Mesenteric fat pad (tissue), 1 donor: ENCODE measurements at places on chromosomes 4 and X. TPM values are rescaled to one million over a fixed set of nuclear protein-coding genes. Genes with fewer than 3 reads are reported as not detected.

Gene HTRA3
- 58.5 TPM for total RNA-seq

GRCh38 chrX:84144281-84144680, 43.7 kb downstream of the RPS6KA6 start:
- DNase-seq = no peak

GRCh38 chr4:14928035-14928434, 74.2 kb upstream of the CPEB2 start:
- DNase-seq = no peak

Gene TCEAL5
- not detected for total RNA-seq

- no peak for DNase-seq
Observed at GRCh38 chr4:148539387-148539786, 97.2 kb upstream of the NR3C2 start.

GRCh38 chr4:158578476-158578875, 56.8 kb downstream of the RXFP1 start:
- no peak for DNase-seq

DNA sequence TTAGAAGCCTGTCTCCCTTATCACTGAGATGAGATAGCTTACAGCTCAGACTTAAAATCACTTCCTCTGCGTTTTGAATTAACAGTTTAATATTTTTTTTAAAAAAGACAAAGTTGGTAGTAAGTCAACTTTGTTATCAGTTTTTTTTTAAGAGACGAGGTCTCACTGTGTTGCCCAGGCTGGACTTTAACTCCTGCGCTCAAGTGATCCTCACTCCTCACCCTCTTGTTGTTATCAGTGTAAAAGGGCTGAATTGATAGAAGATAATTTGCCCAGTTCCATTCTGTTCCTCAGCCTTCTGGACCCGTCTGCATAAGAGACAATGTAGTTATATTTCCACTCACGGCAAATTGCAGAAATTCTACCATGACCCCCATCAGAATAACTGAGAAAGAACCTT, 245.4 kb downstream of the DCTD start:
- no peak for DNase-seq

Gene RAB41
- not detected for total RNA-seq

DNA sequence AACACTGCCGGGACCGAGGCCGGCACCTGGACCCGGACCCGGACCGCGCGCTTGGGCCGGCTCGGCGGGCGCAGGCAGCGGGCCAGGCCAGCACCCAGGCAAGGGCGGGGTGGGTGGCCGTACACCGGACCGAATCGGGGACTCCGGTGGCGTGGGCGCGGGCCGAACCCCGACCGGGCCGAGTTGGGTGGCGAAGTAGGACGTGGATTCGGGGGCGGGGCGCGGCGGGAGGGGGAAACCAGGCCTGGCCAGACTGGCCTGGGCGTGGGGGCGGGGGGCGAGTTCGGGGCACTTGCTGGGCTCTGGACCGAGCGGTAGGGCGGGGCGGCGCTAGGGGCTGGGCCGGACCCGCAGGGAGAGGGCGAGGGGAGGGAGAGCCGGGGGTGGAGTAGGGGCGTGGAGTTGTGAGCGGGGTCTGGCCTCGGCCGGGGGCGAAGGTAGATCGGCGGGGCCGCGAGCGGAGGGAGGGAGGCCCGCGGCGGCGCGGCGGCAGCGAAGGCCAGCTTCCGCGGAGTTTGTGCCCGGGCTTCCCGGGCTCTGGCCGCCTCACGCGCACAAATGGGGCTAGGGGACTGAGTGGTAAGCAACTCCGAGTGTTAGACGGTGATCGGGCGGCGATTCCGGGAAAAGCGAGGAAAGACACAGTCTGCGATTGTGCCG, 1.8 kb upstream of the BCORL1 start:
- DNase-seq = peak; percentile 90

- DNase-seq = no peak
Observed at GRCh38 chrX:115413246-115413878, 123.8 kb downstream of the LUZP4 start.

DNA sequence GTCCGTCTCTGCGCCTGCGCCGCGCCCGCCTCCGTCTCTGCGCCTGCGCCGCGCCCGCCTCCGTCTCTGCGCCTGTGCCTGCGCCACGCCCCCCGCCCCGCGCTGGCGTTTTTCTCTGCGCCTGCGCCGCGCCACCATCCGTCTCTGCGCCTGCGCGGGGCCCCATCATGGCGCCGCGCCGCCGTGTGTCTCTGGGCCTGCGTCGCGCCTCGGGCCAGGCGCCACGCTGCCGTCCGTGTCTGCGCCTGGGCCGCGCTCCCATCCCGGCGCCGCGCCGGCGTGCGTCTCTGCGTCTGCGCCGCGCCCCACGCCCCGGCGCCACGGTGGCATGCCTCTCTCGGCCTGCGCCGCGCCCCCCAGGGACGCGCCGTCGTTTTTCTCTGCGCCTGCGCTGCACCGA, 51.8 kb upstream of the DUX4 start:
- no peak for DNase-seq

DNA sequence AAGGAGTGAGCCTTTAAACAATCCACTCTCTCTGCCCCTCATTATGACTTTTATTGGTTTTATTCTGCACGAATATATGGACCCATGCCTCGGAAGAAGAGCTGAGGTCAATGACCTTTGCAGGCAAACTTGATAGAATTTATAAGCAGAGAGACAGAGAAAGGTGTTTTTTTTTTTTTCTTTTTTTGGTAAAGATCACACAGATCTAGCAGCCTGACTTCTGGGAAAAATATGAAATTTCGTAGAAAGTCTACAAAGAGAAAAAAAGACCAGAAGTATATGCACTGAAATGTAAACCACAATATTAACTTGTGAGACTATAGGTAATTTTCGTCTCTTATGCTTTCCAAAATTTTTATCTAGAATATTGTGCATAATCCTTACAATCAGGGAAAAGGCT, 61.6 kb downstream of the LEF1 start:
- DNase-seq = no peak

DNA sequence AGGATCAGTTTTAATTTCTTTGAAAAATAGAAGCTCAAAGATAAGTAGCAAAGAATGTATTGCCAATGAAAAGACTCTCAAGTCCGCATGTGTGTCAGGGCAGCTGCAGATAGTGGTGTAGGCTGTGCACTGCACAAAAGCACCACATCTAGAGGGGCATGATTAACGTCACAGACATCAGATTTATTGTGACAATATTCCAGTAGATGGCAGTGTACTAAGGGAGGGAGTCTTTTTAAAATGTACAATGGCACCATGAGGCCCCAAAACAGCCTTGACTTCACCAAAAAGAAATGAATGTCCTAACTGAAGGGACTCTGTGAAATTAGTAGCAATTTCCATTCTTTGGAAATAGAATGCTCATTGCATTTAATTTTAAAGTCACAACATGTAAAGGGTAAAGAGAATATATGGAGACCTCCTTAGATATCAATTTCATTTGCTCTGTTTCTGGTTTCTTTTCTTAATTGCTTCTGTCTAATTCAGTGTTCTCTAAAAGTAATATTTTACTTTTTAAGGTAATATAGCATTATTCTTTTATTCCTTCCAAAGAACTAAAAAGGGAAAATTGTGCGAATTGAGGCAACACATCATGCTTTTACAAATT, 98.4 kb downstream of the ZNF827 start:
- no peak for DNase-seq

Gene PCSK1N
- not detected for total RNA-seq

GRCh38 chr4:20421603-20421985, 169.9 kb downstream of the SLIT2 start:
- DNase-seq = no peak

DNA sequence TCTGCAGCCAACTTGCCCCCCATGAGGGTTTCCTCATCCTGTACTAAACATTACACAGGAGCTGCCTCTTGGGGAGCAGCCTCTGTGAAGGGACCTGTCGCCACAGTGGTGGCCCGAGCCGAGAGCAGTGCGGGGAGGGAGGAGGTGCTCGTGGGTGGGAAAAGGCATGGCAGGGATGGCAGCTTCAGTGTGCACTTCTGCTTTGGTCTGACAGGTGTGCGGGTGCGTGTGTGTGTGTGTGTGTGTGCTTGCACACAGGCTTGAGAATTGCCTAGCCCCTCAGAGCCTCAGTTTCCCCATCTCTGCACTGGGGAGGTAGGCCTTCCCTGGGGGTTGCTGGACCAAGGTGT, 3.9 kb downstream of the SH3TC1 start:
- no peak for DNase-seq

GRCh38 chr4:41359422-41359775, 102.7 kb downstream of the UCHL1 start:
- no peak for DNase-seq

DNA sequence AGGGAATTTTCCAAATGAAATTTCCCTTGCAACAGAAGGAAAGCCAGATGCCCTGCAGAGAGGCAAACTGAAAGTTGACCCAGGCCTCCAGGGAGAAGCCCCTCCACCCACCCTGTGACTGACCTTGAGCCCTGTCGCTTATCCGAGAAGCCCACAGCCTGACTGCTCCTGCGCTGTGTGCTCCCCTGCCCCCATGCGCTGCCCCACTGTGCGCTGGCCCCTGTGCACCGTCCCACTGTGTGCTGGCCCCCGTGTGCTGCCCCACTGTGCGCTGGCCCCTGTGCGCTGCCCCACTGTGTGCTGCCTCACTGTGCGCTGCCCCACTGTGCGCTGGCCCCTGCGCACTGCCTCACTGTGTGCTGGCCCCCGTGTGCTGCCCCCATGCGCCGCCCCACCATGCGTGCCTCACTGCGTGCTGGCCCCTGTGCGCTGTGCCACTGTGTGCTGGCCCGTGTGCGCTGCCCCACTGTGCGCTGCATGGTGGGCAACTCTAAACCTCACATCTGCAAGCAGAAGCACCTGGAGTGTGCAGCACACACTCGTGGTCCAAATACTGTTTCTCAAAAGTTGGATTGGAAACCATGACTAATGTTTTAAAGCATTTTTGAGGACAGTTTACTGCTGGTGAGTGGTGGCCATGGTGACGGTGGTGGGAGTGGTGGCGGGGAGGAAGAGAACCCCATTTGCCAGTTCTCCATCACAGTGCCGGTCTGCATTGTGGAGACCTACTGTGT, 8.3 kb upstream of the GRPEL1 start:
- no peak for DNase-seq

DNA sequence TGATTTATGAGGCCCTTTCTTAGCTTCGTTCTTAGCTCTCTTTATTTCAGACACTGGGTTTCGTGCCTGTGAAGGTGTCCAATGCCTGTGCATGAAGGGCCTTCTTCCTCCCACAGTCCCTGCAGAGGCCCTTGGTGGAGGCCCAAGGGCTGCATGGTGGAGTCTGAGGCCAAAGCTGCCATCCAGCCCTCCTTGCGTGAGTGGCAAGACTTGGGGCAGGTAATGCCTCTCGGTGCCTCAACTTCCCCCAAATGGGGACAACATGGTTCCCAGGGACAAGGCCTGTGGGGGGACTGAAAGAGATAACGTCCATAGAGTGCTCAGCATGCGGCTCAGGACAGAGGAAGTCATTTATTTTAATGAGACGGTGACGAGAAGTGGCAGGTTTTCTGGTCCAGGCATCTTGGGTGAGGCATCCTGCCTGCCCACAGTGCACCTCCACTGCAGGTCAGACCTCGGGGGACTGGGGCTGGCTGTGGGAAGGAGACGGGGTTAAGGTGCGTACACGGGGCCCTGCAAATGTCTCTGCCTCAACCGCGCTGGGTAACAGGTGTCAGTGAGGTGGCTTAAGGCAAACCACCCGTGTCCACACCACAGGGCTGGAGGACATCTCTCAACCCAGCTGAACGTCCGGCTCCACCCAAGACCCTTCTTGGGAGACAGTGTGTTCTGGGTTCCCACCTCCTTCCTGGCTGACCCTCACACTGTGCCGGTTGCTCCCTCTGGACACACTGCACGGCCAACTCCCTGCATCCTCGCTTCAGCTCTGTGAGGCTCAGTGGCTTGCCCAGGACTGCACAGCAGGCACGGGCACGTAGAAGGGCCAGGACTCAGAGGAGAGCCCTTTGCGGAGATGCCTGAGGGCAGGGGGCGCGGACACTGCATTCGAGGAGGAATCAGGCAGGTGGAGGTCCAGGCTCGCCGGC, 50.5 kb downstream of the PSAPL1 start:
- DNase-seq = peak; percentile 80

DNA sequence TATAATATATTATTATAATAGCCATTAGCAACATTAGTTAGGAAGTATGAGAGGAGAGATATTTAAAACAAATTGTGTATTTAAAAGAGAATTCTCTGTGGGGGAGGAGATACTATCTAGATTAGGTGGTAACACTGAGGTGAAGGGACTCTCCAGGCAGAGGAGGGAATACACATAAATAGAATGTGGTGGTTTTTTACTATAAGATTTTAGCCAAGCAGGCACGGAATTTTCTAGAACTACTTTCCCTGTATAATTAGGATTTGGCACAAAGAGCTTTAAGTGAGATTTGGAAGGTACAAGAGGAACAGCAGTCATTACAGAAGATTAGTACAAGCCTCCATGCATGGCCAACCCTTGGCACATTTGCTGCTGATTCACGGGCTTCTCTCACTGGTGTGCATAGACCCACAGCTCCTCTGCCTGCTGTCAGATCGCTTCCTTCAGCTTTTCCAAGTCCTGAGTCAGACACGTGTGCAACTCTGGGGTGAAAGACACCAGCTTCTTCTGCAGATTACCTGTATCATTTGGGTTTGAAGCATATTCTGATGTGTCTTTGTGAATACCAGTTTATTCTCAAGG, 685.5 kb downstream of the KCTD8 start:
- no peak for DNase-seq

DNA sequence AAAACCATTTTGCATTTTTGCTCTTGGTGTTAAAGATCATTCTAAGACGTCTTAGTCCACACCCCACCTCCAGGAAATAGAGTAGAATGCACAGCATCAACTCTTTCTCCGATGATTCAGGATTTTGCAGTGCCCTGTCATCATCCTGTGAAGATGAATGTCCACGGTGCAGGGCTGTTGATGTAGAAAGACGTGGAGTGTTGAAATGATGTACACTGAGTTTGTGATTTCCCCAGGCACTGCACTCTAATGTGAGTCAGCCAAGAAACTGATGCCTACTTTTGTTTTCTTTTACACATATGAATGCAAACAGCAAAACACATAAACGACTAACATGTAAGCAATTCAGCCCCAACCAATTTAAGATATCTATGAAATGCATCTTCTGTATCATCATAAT, 10.5 kb downstream of the LGI2 start:
- DNase-seq = no peak

GRCh38 chrX:13383907-13384306, 64.1 kb upstream of the ATXN3L start:
- no peak for DNase-seq

Gene HHIP
- 0.06 TPM for total RNA-seq

DNA sequence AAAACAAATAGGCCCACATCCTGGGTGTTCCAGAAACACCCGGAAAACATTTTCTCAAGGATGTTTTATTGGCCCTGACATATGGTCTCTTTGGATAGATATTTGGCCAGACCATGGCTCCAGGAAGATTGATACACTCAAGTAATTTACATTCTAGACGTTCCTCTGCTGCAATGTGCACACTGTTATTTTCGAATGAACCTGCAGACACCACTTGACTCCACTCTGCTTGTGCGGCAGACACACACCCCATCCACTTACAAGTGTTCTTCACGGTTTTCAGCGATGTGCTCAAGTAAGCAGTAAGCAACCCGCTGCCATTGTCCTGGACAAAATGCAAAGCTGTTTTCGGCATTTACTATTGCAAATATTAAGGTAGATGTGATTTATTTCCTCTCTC, 12.0 kb upstream of the GPM6A start:
- DNase-seq = no peak

Gene ENOX2
- 15.1 TPM for total RNA-seq

Gene TMEM33
- total RNA-seq = 49.7 TPM

GRCh38 chr4:79576429-79576753, 168.4 kb upstream of the GK2 start:
- no peak for DNase-seq
